SK-N-SH (cell line): ENCODE measurements at places on chromosomes 2 and 18.

- DNase-seq = no peak
Measured at GRCh38 chr2:115609978-115610377, 1167.5 kb downstream of the DPP10 start.

DNA sequence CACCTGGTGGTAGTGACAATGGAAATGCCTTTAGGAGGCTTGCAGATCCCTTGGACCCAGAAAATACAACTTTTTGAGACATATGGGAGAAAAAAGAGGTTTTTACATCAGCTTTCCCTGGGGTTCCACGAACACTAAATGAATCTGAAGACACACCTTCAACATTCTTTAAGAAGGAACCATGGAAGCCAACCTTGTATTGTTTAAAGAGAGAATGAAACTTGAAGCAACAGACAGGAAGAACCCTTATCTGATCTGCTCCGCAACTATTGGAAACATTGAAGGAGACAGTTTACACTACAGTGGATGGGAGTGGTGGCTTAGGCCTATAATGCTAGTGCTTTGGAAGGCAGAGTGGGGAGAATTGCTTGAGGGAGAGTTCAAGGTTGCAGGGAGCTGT is 190.4 kb downstream of the LAMA1 start:
- no peak for DNase-seq

DNA sequence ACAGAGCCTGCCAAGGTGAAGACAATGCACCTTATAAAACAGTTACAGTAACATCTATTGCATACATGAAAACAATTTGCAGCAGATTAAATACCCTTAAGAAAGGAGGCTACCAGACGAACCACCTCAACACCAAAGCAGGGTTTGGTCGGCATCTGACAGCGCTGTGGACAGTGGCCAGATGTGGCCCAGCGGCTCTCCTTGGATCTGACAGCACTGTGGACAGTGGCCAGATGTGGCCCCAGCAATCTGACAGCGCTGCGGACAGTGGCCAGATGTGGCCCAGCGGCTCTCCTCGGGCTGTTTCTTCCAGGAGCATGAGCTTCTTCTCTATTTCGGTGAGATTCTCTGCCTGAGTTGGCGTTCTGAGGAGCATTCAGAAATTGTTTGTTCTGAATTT is 211.6 kb downstream of the ANKRD30B start:
- no peak for DNase-seq

DNA sequence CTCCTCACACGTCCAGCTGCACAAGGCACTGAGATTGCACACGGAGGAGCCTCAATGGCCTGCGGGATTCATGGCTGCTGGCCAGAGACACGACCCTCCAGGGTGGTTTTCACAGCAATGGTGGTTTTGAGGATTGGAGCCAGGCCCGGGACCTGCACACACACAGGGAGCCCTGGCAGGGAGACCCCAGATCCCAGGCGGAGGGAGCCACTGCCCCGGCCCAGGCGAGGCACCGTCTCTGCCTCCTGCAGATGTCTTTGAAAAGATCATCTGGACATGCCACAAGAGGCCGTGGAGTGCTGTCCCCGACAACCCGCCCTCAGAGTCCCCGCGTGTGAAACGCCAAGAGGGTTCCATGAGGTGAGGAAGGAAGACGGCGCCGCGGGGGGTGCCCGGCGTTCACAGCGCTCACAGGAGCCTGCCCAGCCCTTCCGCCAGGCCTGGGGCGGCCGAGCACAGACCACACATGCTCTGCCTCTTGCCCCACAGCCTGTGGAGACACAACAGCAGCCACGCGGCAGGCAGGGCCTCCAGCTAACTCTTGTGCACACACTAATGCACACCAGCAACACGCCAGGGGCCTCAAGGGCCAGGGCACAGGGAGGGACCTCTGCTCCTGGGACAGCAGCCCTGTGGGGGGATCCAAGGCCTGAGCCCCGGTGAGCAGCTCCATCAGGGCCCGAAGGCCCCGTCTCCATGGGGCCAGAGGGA is 72.8 kb upstream of the CTDP1 start:
- no peak for DNase-seq

DNA sequence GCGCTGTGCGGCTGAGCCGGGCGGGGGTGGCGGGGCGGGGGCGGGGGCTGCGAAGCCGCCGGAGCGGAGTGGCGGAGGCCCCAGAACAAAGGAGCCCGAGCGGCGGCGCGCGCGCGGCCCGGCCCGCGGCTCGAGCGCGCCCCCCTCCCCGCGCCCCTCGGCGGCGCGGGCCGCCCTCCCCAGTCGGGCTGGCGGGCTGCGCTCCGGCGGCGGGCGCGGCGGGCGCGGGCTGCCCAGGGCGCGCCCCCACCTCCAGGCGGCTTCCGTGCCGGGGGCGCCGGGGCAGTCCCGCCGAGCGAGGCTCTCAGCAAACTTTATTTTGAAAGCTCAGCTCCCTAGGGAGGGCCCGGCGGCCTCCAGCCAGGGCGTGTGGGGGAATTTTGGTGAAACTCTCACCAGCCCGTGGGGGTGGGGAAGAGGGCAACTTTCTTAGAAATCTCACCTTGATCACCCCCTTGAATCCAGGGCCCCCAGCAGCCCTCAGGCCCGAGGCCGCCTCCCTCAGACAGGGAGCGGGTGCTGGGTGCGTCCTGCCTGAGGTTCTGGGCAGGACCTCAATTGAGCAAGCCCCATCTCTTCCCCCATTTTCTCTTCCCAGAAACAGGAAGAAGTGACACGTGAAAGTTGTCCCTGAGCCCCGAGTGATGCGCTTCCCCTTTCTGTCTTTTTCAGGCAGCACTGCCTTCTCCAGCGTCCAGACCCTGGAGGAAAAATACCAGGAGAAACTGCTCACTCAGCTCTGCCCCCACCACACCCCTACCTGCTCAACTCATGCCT is 786 bp downstream of the TET3 start:
- peak; percentile 90 for DNase-seq

DNA sequence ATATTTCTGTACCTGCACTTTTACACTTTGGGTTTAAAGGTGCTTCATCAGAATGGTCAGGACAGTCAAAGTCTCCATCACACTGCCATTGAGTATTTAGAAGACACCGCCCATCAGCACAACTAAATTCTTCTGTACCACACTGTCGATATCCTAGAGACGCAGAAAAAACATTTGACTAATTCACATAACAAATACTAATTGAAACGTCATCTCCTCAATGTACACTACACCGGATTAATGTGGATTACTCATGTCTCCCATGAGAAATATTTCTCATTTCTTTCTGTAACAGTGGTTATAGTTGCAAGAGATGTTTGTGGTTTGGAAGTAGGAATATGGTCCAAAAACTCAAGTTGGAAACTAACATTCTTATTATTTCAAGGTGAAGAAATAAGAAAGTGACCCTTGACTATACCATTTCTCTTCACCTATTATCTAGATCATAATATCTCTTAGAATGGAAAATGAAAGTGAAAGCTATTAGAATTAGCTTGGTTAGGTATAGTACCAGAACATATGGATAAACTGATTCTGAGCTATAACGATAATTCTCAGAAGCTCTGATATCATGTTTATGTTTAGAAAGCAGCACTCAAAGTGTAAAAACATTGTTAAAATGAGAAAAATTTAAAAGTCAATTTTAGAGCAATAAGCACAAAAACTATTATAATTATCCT is 1627.7 kb downstream of the LRP1B start:
- DNase-seq = no peak

DNA sequence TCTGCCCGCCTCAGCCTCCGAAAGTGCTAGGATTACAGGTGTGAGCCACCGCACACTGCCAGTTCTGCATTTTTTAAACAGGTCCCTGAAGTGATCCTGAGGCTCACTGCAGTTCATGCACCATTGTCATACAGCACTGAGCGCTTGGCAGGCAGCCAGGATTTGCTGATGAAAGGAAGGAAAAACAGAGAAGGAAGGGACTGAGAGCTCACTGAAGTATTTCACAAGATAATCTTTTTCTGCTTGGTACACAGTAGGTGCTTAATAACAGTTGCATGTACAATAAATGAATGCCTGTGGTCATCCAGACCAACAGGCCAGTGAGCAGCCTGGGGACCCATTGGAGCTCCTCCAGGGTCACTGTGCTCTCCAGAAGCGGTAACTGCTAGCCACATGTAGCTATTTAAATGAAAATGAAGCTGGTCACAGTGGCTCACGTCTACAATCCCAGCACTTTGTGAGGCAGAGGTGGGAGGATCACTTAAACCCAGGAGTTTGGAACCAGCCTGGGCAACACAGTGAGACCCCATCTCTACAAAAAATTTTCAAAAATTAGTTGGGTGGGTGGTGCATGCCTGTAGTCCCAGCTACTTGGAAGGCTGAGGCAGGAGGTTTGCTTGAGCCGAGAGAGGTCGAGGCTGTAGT is 33.1 kb upstream of the SMAD7 start:
- DNase-seq = no peak

GRCh38 chr2:224039770-224040440 is 819 bp upstream of the SERPINE2 start:
- peak; percentile 22 for DNase-seq

GRCh38 chr2:60657673-60658072 is 98.4 kb upstream of the PAPOLG start:
- DNase-seq = no peak

DNA sequence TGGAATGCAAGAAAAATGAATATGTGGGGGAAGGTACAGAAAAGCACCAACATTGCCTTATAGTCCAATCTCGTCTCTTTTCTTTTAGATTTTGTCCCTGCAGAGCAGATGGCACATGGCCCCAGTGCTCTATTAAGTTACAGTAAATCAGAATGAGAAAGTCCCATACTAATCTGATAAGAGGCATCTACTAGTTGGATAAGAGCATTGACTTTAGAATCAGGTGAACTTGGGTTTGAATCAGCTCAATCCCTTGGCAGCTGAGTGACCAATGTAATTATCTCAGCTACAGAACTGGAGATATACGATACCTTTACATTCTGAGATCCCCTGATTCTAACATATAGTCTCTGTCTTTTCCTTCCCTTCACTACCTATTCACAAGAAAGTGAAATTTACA is 54.8 kb upstream of the PDE1A start:
- no peak for DNase-seq

DNA sequence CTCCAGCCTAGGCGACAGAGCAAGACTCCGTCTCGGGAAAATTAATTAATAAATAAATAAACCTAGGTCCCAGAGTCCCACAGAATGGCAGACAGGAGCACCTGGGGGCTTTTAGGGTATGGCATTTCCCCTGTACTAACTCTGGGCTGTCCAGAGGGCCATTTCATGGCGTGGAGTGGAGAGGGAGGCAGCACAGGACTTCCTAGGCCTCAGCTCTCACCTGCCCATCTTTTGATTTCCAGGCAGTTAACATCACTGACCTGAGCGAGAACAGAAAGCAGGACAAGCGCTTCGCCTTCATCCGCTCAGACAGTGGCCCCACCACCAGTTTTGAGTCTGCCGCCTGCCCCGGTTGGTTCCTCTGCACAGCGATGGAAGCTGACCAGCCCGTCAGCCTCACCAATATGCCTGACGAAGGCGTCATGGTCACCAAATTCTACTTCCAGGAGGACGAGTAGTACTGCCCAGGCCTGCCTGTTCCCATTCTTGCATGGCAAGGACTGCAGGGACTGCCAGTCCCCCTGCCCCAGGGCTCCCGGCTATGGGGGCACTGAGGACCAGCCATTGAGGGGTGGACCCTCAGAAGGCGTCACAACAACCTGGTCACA is 5.1 kb downstream of the IL1RN start:
- no peak for DNase-seq

DNA sequence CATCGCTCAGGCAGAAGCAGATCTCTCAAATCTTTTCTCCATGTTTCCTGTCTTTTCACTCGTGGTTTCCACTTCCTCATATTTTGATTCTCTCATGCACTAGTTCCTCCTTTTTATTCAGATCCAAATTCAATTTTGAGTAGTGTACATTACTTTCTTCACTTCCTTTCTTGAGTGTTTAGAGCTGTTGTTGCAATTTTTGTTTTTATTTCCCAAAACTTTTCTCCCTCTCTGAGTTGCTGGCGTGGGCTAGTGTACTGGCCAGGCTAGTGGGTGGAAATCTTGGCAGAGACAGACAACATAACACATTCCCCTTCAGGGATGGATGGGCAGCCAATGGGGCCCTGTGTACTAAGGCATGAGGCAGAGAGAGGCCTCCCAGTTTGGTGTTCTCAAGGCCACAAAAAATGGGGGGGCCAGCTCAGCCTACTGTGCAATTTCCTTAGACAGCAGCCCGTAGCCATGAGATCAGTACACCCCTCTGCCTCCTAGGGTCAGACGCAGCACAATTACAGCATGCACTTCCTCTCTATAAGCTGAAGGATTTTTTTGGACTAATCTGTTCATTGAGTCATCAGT is 145.1 kb upstream of the PID1 start:
- DNase-seq = no peak

DNA sequence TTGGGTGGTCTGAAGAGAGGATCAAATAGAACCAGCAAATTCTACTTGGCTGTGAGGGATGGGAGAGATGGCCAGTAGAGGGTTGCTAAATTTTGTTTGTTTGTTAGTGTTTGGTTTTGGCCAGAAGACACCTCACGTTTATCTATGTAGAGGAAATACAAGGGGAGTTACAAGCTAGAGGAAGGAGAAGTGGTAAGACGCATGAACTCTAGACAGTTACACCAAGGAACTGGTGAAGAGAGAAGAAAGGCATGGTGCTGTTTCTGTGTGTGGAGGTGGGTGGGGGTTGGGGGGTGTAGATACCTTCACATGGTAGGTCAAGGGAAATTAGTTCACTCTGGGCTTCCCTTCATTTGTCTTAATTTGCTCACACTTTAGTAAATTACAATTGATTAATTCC is 25.6 kb downstream of the RASGRP3 start:
- no peak for DNase-seq

DNA sequence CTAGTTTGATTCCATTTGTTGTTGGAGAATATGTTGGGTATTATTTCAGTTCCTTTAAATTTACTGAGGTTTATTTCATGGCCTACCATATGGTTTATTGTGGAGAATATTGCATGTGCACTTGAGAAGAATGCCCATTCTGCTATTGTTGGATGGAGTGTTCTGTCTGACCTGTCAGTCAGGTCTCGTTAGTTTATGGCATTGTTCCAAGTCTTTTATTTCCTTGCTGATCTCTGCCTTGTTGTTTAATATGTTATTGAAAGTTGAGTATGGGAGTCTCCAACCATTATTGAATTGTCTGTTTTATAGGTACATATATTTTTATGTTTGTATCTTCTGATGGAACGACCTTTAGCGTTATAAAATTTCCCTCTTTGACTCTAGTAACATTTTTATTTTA is 86.3 kb downstream of the PTPN4 start:
- no peak for DNase-seq

DNA sequence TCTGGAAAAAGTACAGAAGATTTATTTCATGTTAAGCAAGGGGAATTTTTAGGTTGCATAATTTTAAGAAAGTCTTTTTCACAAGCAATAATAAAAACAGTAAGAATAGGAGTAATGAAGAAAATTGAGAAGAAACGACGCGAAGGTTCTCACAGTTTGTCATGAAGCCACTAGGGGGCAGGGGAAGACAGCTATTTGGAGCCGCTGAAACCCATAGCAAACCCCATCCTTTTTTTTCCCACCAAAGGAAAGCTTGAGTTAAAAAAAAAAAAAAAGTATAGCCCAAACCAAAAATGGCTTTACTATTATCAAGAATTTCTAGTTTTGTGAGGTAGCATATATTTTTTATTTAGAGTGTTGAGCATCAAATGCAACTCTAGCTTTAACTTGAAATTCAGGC is 300.9 kb downstream of the PHLPP1 start:
- DNase-seq = peak; percentile 82
